ENCODE measurements at places on chromosomes 1 and 21.

DNA sequence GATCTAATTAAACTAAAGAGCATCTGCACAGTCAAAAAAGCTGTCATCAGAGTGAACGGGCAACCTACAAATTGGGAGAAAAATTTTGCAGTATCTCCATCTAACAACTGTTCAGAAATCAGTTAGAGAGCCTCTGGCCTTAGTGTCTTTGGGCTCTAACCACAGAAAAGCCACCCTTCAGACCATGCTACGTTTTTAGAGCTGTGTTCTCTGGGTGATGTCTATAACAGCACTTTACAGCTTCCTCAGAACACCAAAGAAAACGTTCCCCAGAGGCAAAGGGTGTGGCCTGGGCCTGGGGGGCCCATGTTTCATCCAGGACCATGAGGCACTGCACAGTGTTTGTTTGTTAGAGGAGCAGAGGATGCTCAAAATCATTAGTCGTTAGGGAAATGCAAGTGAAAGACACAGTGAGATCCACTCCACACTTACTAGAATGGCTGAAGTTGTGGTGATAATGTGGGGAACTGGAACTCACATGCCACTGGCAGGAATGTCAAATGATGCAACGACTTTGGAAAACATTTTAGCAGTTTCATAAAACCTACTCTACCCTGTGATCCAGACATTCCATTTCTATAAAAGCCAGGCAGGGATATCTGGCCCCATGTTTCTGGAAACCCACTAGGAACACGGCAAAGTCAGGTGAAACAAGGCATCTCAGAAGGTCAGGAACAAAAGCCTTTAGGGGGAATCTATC lies 250.4 kb upstream of the HOOK1 start:
- no peak for DNase-seq

- DNase-seq, result no peak
Measured at GRCh38 chr21:14913638-14914037, 151.2 kb downstream of the NRIP1 start.

DNA sequence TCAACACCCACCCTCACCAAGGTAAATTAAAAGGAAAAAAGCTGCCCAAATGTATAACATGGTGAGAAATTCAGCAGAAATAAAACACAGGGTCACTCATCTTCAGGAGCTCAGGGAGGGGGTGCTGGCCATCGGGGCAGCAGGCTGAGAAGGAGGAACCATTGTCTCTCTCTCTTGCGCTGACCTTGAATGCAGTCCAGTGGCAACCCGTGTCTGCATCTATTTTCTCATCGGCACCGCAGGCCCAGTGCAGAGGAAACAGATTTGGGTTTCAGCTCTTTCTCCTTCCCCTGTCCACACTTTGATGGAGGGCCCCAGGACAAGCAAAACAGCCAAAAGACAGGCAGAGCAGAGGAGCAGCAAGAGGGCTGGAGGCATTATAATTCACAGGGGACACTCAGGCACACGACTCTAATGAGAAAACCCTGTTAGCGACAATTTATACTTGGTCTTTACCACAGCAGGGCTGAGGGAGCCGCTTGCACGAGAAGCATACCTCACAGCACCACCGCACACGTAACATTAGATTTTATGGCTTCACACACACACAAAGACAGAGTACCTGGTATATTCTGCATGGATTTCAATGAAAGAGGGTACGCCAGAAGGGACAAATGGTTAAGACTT lies 18.6 kb downstream of the MKNK1 start:
- no peak for DNase-seq

GRCh38 chr1:19709260-19709793 lies 44.7 kb downstream of the HTR6 start:
- no peak for DNase-seq

- DNase-seq, result no peak
Measured at GRCh38 chr21:14245711-14246110, 29.8 kb downstream of the RBM11 start.

GRCh38 chr1:98675282-98675681 lies 13.8 kb downstream of the SNX7 start:
- DNase-seq, result no peak

DNA sequence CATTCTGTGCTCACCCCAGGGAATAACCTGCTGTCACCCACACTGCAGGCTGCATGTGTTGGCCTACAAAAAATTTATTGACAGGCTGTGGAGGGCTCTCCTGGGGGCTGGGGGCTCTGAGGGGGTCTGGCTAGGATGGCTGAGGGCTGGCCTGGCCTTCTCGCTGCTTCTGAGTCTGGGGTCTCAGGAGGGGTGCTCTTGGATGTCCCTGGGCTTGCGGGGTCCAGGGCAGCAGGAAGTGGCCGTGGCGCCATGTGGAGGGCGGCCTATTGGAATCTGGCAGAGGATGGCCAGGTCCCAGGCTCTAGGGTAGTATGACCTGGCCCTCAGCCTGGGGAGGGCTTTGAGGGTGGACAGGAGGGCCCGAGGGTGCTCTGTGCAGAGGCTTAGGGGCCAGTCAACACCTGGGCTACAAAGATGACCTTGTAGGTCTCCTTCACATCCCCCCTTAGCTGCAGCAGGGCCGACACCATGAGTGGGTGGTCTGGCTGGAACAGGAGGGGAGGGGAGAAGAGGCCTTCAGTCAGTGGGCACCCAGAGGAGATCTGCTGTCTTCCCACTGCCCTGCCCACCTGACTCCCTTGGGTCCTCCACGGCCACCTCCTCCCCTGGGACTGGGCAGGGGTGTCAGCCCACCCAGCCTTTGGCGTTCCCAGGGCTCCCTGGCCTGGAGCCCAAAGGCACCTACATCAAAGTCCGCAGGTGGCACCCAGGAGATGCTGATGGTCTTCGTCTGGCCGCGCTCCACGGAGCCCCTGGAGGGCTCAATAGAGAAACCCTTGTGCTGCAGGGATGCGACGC lies 3.0 kb upstream of the TMEM52 start:
- no peak for DNase-seq

- no peak for DNase-seq
Measured at GRCh38 chr1:245067257-245067656, 87.5 kb upstream of the KIF26B start.

DNA sequence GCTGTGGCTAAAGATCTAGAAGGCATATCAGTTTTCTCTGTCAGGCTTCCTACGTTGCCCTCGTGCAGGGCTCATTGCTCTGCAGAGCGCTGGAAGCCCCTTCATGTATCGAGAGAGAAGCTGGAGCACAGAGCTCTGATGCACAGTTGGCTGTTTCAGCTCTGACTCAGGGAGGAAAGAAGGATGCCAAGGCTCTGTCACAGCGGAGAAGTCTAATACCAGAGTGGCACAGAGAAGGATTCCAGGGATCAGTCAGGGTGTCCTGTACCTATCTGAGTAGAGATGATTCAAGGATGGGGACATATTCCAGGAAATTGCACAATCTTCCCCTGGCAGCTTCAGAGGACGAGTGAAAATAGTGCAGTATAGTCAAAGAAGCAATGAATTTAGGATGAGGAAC lies 179.2 kb upstream of the FMN2 start:
- no peak for DNase-seq

GRCh38 chr21:44918581-44919033 lies 2.1 kb downstream of the ITGB2 start:
- no peak for DNase-seq

DNA sequence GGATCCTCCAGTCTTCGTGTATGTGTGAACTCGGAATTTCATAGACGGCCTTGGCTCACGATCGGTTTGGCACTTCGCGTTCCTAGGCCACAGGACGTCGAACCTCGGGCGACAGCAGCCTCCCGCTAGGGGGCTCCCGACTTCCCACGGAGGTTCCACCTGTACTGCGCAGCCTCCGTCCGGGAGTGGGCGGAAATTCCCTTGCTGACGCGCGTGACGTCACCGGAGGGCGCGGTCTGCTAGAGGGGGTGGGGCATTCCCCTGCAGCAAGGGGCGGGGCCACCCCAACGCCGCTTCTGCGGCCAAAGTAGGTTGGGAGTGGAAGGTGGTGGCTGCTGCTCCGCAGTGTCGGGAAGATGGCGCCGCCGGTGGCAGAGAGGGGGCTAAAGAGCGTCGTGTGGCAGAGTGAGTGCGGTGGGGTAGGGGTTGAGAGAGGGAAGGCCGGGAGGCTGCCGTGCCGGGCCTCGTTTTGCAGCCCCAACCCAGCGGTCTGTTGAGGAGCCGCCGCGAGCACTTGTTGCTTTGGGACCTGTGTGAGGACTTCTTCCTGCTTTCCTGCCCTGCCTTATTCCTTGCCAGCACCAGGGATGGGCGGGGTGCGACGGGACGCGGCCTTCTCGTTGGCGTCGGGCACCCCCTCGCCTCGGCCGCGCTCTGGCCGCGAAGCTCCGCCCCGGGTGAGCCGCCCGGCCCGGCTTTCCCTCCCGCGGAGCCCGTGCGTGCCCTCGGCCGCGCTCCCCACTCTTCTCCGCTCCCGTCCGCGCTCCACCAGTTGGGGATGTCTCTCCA lies at the start of gene STXBP3:
TSS of gene STXBP3 (plus strand) at position 293 of the 789 bp plus-strand sequence. CDS start at position 357, 64 bp downstream.
- DNase-seq, result peak; percentile 98

DNA sequence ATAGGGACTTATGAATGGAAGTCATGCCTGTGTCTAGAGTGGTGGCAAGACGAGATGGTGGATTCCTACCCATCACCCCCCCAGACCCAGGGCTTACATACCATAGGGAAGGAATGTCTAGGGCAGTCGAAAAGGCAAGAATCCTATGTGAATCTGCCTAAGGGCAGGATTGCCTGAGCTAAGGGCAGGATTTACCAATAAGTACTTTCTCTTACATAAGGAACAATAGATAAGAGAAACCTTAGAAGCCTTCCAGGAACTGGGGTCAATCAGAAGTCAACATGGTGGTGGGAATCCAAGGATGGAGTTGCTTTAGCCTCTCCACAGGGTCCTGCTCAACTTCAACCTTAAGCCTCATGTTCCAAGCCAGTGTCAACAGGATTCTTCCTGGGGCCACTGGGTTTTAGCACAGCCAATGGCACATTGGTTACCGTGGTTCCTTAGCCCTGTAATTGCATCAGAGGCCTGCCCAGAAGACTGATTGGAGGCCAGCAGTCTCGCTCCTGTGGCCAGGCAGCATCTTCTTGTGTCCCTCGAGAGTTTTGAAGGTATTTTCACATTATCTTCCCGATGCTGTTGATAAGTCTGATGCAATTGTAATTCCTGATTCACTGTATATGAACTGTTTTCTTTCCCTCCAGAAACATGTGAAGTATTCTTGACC lies 20.7 kb downstream of the BACE2 start:
- DNase-seq, result no peak

DNA sequence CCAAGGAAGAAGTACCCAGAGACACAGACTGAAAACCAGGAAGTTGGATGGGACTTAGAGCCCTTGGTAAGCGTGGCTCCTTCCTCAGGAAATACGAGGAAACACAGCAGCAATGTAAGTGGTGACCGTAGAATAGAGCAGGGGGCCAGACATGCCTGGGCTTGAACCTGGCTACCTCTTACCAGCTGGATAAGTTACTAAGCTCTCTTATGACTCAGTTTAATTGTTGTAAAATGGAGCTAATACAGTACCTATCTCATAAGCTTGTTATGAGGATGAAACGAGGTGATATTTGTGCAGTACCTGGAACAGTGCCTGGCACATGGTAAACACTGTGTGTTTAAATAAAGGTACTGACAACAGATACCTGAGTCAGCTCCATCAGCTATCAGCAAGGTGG lies 19.2 kb downstream of the EBNA1BP2 start:
- no peak for DNase-seq

GRCh38 chr1:76433526-76433925 lies 359.0 kb downstream of the ST6GALNAC3 start:
- no peak for DNase-seq

- DNase-seq, result no peak
Measured at GRCh38 chr1:20035114-20035513, 34.9 kb upstream of the PLA2G5 start.

DNA sequence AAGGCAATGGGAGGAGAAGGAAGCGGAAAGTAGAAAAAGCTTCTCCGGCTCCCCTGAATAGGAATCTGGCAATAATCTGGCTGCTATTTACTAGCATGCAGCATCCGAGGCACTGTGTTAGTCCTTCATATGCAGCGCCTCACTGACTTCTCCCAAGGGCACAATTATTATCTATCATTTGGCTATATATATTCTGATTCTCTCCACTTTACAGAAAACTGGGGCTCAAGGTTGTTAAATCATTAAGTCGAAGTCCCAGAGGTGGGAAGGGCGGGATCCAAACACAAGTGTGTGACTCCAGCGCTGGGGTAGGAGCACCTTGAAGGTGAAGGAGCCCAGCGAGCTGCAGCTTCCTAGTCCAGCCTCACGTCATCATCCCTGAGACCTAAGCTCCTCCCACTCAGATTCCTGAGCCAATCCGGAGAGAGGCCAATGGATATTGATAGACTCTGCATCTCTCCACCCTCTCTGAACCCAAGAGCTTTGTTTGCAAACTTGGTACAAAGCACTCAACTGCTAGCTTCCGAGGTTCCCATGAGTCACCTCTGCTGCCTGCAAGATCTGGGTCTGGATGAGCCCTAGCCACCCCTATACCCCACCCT lies 16.6 kb upstream of the EYA3 start:
- DNase-seq, result no peak

DNA sequence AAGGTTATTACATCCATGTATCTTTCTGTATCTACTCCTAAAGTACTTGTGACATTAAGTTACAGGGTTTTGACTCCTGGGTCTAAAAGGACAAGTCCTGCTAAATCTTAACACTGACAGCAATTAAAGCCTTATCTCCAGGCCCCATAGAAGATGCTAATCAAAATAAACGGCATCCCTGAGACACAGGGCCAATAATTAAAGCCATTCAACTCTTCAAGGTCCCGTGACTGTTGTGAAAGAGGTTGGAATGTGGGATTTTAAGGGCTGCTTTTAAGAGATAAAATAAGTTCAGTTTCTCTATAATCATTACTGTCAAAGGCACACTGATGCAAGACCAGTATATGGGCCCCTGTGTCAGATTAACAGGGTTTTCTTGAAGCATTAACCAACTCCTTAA lies 8.3 kb downstream of the DNAI4 start:
- no peak for DNase-seq
